ENCODE measurements at places on chromosomes 5 and 9. TPM values are rescaled to one million over a fixed set of nuclear protein-coding genes. Genes with fewer than 3 reads are reported as not detected.
A peak's percentile ranks its signal among the peaks of the same experiment; 100 is the strongest.

DNA sequence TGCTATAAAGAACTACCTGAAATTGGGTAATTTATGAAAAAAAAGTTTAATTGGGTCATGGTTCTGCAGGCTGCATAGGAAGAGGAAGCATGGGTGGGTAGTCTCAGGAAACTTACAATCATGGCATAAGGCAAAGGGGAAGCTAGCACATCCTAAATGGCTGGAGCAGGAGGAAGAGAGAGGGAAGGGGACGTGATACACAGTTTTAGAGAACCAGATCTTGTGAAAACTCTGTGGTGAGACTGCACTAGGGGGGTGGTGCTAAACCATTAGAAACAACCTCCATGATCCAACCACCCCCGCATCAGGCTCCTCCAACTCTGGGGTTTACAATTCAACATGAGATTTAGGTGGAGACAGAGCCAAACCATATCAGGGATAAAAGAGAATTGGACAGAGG is 624.2 kb downstream of the PRR16 start:
- H3K4me3 ChIP-seq = no peak overlapping the region
- H3K4me1 ChIP-seq = no peaks in the 10 kb centered on the region
- H3K36me3 ChIP-seq = no peaks in the 10 kb centered on the region
- no peak for DNase-seq
- no peaks in the 10 kb centered on the region for H3K27me3 ChIP-seq

DNA sequence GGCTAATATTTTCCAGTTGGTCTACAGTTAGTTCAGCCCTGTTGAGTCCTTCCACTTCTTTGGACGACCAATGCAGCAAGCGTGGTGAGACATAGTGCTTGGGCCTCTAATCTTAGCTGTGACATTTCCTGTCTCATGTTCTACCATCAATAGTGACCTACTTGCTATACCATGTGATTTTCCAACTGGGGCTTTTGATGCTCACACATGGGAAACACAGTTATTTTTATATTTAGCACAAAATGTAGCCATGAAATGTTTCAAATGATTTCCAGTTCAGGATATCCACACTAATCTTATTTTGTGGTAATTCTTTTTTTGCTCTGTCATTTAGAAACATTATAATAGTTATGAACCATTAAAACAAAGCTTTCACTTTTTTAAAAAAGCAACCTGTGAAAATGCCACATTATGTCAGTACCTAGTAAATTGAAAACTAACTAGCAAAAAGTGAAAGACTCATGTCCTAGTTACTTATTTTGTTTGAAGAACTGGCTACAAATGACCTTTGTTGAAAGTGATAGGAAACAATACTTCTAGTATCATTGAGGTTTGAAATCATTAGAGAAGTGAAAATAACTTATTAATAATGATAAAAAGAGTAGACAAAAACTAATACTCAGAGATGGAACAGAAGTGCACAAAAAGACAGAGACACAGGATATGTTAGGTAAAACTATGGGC is 18.3 kb downstream of the MARCHF3 start:
- H3K36me3 ChIP-seq = no peaks in the 10 kb centered on the region
- no peaks in the 10 kb centered on the region for H3K27me3 ChIP-seq
- no peak overlapping the region for H3K4me3 ChIP-seq

DNA sequence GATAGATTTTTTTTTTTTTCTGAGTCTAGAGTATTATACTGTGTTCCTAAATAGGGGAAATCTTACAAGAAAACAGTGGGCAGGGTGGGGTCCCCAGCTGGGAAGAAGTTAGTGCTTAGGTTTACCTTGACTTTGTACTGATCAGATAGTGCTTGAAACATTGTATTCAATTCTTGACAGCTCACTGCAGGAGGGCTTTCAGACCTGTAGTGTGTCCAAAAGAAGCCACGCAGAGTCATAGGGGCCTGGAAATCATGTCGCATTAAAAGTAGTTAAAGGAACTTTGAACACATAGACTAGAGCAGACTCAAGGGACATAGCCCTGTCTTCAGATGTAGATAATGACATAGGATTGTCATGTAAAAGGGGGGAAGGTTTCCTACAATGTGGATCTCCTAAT is 215.4 kb upstream of the NR4A3 start:
- H3K27me3 ChIP-seq = no peaks in the 10 kb centered on the region
- H3K36me3 ChIP-seq = no peaks in the 10 kb centered on the region
- no peak overlapping the region for H3K4me3 ChIP-seq
- DNase-seq = no peak
- no peaks in the 10 kb centered on the region for H3K4me1 ChIP-seq
- H3K27ac ChIP-seq = no peak overlapping the region

- no peak for DNase-seq
- peak overlapping the region; percentile 66 for H3K4me3 ChIP-seq
- peak overlapping the region; percentile 69 for H3K27ac ChIP-seq
- H3K4me1 ChIP-seq = peaks cover 11% of the 10 kb centered on the region
- peaks cover 8% of the 10 kb centered on the region for H3K27me3 ChIP-seq
Measured at GRCh38 chr9:88077071-88077617, 61.1 kb downstream of the SPATA31C2 start.

DNA sequence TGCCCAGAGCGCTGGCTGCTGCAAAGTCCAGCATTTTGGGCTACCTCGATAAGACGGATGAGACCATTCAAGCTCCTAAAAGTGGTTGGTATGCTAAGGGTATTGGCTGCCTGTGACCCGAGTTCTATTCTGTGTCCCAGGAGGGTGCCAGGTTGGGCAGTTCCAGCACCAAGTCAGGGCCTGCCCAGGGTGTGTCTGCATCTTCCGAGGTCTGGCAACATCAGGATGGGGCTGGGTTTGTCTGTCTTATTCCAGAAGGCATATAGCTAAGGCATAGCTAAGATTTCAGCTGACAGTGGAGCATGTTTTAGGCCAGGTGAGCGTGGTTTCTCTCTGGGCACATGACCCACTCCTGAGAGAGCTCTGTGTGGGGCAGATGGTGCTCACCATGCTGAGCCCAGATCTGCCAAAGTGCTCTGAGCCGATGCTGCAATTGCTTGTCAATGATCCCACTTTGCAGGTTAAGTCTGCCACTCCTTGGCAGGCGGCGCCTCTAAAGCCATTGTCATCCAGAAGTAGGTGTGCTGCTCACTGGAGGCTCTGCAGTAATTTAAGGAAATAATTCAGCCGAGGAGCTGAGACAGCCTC is 7.8 kb downstream of the SLC9A3 start:
- H3K4me3 ChIP-seq = no peak overlapping the region
- no peaks in the 10 kb centered on the region for H3K36me3 ChIP-seq

- H3K4me1 ChIP-seq = no peaks in the 10 kb centered on the region
- H3K4me3 ChIP-seq = no peak overlapping the region
- no peaks in the 10 kb centered on the region for H3K36me3 ChIP-seq
- no peak overlapping the region for H3K27ac ChIP-seq
- no peak for DNase-seq
Measured at GRCh38 chr9:116383133-116383532, 229.5 kb downstream of the PAPPA start.

- H3K4me1 ChIP-seq = no peaks in the 10 kb centered on the region
- H3K36me3 ChIP-seq = no peaks in the 10 kb centered on the region
- no peak overlapping the region for H3K27ac ChIP-seq
- DNase-seq = peak; percentile 38
Measured at GRCh38 chr9:69955536-69956355, 87.9 kb upstream of the MAMDC2 start.

- DNase-seq = no peak
- H3K27ac ChIP-seq = peak overlapping the region; percentile 89
- peaks cover 19% of the 10 kb centered on the region for H3K36me3 ChIP-seq
- H3K4me1 ChIP-seq = peaks cover 79% of the 10 kb centered on the region
Measured at GRCh38 chr9:33136721-33137670, 30.1 kb downstream of the B4GALT1 start.

GRCh38 chr9:124258607-124259157 is 933 bp downstream of the NEK6 start:
- no peaks in the 10 kb centered on the region for H3K27me3 ChIP-seq
- peaks cover 60% of the 10 kb centered on the region for H3K4me1 ChIP-seq
- peak overlapping the region; percentile 65 for H3K4me3 ChIP-seq
- H3K36me3 ChIP-seq = peaks cover 11% of the 10 kb centered on the region
- no peak for DNase-seq

DNA sequence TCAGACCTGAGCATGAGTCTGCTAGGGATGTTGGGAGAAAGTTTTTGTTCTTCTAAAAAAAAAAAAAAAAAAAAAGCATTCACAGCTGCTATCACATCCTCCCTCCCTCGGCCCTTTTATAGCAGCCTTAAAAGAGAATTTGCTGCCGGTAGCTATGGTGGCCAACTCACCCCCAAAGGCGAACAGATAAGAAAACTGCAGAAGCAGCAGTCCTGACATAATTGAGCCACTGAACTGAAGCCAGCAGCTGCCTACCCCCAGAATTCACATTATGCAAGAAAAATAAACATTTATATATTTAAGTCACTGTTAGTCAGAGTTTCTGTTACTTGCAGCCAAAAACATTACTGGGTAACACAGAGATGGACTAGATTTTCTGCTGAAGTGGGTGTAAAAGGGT is 124.3 kb upstream of the SMARCA2 start:
- H3K36me3 ChIP-seq = no peaks in the 10 kb centered on the region
- H3K27me3 ChIP-seq = no peaks in the 10 kb centered on the region
- H3K4me1 ChIP-seq = no peaks in the 10 kb centered on the region
- H3K4me3 ChIP-seq = no peak overlapping the region
- DNase-seq = no peak

DNA sequence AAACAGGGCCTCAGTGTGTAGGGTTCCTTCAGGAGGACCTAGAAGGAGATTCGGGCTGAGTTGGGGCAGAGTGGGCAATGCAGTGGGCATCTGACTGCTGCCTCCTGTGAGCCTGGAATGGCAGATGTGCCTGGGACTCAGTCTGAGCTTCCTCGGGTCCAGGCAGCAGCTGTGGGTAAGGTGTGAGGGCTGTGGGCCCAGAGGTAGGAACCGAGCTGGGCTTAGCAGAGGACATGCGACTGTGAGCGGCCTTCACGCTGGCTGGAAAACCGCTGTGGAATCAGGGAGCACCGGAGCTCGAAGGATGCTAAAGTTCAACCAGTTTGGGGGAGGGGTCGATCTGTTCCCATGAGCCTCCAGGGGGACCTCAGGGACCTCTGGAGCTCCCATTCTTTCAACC is 137.0 kb downstream of the PAX5 start:
- H3K27ac ChIP-seq = no peak overlapping the region
- DNase-seq = no peak
- peaks cover 31% of the 10 kb centered on the region for H3K27me3 ChIP-seq

- peaks cover 17% of the 10 kb centered on the region for H3K36me3 ChIP-seq
- peaks cover 62% of the 10 kb centered on the region for H3K4me1 ChIP-seq
- peak; percentile 73 for DNase-seq
- peak overlapping the region; percentile 64 for H3K4me3 ChIP-seq
- peaks cover 17% of the 10 kb centered on the region for H3K27me3 ChIP-seq
Measured at GRCh38 chr5:140345919-140346347, 470 bp downstream of the HBEGF start.

DNA sequence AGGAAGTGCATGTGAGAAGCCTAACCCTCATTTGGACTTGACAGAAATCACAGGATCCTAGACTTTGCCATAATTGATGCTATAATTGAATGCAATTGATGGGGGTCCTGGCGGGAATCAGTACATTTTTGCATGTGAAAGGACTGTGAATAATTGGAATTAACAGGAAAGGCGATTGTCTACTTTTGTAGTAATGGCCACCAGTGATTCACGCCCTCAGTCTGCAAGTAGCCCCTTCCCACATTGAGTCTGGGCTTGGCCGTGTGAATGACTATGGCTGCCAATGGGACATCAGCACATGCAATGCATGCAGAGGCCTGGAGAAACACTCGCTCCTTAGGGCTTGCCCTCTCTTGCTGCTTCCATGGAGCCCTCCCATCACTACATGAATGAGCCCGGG is 107.8 kb upstream of the OSMR start:
- H3K27ac ChIP-seq = no peak overlapping the region
- no peaks in the 10 kb centered on the region for H3K4me1 ChIP-seq
- DNase-seq = no peak
- no peaks in the 10 kb centered on the region for H3K27me3 ChIP-seq
- no peak overlapping the region for H3K4me3 ChIP-seq

GRCh38 chr5:154535535-154535934 is 57.5 kb upstream of the HAND1 start:
- H3K36me3 ChIP-seq = no peaks in the 10 kb centered on the region
- no peaks in the 10 kb centered on the region for H3K4me1 ChIP-seq
- no peak for DNase-seq
- H3K27ac ChIP-seq = no peak overlapping the region
- H3K4me3 ChIP-seq = no peak overlapping the region

- H3K27ac ChIP-seq = no peak overlapping the region
- no peaks in the 10 kb centered on the region for H3K27me3 ChIP-seq
- H3K4me1 ChIP-seq = no peaks in the 10 kb centered on the region
- H3K36me3 ChIP-seq = peaks cover 10% of the 10 kb centered on the region
- no peak for DNase-seq
- no peak overlapping the region for H3K4me3 ChIP-seq
Measured at GRCh38 chr9:99964336-99964735, 57.9 kb downstream of the STX17 start.

DNA sequence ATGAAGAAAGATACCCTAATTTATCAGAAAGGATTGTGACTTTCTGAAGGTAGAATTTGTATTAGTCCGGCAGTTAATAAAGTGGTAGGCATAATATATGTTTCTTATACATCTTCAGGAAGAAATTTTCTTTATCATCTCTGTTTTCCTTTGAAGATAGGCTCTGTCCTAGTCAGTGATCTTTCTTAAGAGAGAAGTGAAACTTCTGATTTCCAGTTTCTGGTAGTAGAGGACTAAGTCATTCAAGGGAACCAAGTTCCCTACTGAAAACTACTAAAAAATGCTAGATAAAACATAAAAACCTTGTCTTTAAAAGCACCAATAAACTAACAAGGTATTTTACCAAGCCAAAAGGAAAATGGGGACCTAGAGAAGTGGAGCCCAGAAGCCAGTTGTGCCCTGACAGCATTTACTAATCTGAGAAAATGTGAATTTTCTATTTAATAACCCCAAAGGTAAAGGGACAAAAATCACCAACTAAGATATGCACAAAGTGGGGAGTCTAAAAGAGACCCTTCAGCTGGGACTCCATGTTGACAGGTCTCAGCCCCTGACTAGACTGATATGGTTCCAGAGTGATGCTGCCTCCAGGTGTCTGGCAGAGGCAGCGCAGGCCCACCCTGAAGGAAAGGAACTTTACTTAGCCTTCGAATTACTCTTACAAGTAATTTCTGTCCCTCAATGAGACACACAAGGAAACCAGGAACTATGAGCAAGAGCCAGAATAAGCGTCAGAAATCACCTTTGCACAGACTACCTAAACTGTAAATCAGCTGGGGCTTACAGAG is 72.7 kb downstream of the FAM78A start:
- H3K4me3 ChIP-seq = no peak overlapping the region
- no peaks in the 10 kb centered on the region for H3K4me1 ChIP-seq
- no peak for DNase-seq
- no peak overlapping the region for H3K27ac ChIP-seq
- H3K27me3 ChIP-seq = no peaks in the 10 kb centered on the region

GRCh38 chr5:68418201-68418600 is 202.6 kb downstream of the PIK3R1 start:
- H3K36me3 ChIP-seq = no peaks in the 10 kb centered on the region
- H3K27me3 ChIP-seq = no peaks in the 10 kb centered on the region
- no peak overlapping the region for H3K4me3 ChIP-seq
- H3K27ac ChIP-seq = no peak overlapping the region
- peak; percentile 50 for DNase-seq

- H3K36me3 ChIP-seq = no peaks in the 10 kb centered on the region
- DNase-seq = peak; percentile 63
- no peak overlapping the region for H3K4me3 ChIP-seq
- no peaks in the 10 kb centered on the region for H3K4me1 ChIP-seq
- no peak overlapping the region for H3K27ac ChIP-seq
Measured at GRCh38 chr5:83000428-83000827, 76.8 kb downstream of the TMEM167A start.

Gene ADGRD2
- total RNA-seq = not detected

Gene RNF145
- 23.0 TPM for total RNA-seq

Gene SPINK6
- not detected for total RNA-seq

Gene GPR150
- total RNA-seq = 0.09 TPM

Gene LCN1
- not detected for total RNA-seq
